Activated CD8-positive, alpha-beta memory T cell treated with anti-CD3 and anti-CD28 coated beads for 36 hours (primary cell): ENCODE measurements at places on chromosomes 4 and X. TPM values are rescaled to one million over a fixed set of nuclear protein-coding genes. Genes with fewer than 3 reads are reported as not detected.

The IL1RAPL2 gene
- not detected for total RNA-seq

The CTAG1B gene
- total RNA-seq: not detected

The GSX2 gene
- total RNA-seq: not detected

The NCBP2L gene
- not detected for total RNA-seq

The SCML1 gene
- total RNA-seq: 1.8 TPM

The ASB5 gene
- total RNA-seq: not detected

The CXCL6 gene
- total RNA-seq: not detected

The MAGEC2 gene
- total RNA-seq: not detected

The SLIT2 gene
- total RNA-seq: not detected

The PITX2 gene
- total RNA-seq: not detected

The PHF8 gene
- total RNA-seq: 38.6 TPM

The MAGEA10 gene
- total RNA-seq: not detected

The JCHAIN gene
- total RNA-seq: not detected

The HSD17B10 gene
- total RNA-seq: 148 TPM

The PPP2R2C gene
- total RNA-seq: not detected
